ENCODE measurements at places on chromosomes 1 and 21. TPM values are rescaled to one million over a fixed set of nuclear protein-coding genes. Genes with fewer than 3 reads are reported as not detected.
A peak's percentile ranks its signal among the peaks of the same experiment; 100 is the strongest.

DNA sequence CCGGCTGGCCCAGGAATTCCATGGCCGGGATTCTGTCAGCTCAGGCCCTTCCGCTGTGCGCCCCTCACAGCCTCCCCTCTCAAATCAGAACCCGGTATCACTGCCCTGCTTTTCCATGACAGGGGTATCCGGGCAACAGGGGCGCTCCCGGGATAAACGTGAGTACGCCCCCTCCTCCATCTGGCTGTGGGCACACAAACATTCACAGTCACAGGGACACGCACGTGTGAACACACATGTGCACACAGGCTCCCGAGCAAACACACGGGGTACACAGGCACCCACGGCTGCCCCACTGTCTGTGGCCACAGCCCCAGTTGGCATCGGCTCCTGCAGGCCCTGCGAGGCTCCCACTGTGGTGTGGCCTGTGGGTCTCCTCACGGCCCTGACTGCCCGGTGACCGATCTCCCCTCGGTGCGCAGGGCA, 16.7 kb downstream of the COL6A1 start:
- peaks cover 32% of the 10 kb centered on the region for H3K27me3 ChIP-seq
- H3K4me1 ChIP-seq: no peaks in the 10 kb centered on the region
- H3K4me3 ChIP-seq: no peak overlapping the region
- H3K27ac ChIP-seq: no peak overlapping the region
- DNase-seq: no peak

- H3K4me3 ChIP-seq: no peak overlapping the region
- peaks cover 5% of the 10 kb centered on the region for H3K4me1 ChIP-seq
- no peaks in the 10 kb centered on the region for H3K36me3 ChIP-seq
- DNase-seq: no peak
- H3K27ac ChIP-seq: no peak overlapping the region
Observed at GRCh38 chr1:94614996-94615395, 73.4 kb upstream of the F3 start.

DNA sequence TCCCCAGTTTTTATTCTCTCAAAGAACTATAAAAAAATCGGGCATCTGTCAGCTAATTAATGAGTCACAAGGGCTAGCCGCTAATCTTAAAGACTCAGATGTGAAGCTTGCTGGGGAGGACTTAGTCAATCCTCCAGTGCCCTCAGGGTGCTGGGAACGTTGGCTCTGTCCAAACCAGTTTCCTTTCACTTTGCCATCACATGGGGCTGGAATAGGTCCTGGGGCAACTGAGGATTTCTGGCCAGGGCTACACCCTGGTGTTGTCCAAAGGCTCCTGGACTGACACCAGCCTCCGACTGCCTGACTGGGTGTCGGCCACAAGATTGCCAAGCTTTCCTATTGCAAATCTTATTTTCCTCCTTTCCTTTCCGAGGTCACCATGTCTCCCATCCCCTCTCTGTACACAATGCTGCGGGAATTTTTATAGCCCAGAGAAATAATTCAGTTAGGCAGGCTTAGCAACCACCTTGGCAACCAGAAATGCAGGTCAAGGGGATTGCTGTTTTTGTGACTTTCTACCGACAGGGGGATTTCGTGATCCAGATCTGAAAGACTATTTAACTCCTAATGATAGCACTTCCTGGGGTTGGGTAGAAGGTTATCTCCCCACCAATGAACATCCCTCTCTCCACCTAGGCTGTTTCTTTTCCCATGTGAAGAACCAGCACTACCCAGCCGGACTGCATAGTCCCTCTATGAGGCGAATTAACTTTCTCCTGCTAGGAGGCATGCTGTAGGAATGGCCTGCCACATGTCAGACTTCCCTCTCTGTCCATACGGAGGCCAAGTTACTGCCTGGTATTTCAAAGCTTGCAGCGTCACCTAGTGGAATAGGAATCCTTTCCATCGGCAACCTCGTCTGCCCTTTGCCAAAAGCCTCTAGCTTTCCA, 29.9 kb upstream of the CTBS start:
- H3K36me3 ChIP-seq: no peaks in the 10 kb centered on the region
- peak; percentile 40 for DNase-seq
- H3K27me3 ChIP-seq: no peaks in the 10 kb centered on the region

DNA sequence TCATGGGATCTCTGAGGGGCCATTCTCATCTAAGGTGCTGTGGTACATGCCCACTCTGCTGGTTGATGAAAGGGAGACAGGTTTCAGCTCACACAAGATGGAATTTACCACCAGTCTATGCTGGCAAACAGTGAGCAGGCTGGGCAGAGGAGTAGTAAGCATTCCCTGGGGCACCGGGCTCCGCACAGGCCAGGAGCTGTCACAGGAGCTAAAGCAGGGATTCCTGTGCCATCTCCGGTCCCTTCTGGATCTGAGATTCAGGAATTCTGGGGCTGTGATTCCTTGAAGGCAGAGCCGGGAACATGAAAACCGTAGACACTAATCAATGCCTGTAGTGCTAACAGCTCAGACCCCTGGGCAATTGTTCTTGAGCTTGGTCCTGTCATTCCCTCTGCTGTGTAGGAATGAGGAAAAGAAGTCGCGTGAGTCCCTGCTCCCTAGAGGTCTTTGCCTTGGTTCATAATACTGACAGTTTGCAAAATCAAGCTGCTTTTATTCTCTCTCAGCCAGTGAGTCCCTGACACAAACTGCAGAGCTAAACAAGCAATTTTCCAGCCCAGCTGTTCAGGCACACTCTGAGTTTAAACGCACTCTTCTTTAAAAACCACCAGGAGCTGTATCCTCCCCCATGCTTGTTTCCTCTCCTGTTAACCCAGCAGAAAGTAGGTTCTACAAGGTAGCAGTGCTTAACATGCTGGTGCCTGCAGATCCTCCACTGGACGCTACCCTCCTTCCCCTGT, 52.5 kb downstream of the MDM4 start:
- H3K27me3 ChIP-seq: no peaks in the 10 kb centered on the region
- no peak for DNase-seq
- H3K27ac ChIP-seq: no peak overlapping the region
- peaks cover 16% of the 10 kb centered on the region for H3K4me1 ChIP-seq

DNA sequence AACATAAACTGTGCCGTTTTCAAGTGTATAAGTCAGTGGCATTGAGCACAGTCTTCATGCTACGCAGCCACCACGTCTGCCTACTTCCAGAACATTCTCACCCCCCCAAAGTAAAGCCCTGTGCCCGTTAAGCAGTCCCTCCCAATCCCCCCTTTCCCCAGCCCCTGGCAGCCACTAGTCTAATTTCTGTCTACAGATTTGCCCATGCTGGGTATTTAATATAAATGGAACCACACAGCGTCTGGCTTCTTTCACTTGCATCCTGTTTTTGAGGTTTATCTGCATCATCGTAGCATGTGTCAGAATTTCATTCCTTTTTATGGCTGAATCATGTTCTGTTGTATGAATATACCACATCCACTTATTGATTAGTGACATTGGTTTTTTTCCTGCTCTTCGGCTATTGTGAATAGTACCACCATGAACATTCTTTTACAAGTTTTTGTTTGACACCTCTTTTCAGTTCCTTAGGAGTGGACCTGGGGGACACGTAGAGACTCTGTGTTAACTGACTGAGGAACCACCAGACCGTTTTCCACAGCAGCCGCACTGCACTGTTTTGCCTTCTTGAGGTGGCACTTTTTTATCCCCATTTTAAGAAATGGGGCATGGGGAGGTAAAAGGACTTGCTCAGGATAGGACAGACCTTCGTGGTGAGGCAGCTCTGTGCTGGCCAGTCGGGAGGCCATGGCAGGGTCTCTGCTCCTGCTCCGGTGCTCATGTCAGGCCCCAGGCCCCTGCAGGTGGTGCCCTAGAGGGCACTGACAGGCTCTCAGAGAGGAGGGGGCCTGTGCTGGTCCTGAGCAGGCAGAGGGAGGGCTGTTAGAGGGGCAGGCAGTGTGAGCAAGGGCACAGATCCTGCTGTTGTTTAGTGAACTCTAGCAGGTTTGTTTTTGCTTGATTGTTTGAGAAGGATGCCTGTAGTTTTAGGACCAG, 123.8 kb downstream of the PCBP3 start:
- H3K4me1 ChIP-seq: peaks cover 3% of the 10 kb centered on the region
- H3K4me3 ChIP-seq: no peak overlapping the region
- H3K27me3 ChIP-seq: peaks cover 27% of the 10 kb centered on the region
- no peak overlapping the region for H3K27ac ChIP-seq
- no peaks in the 10 kb centered on the region for H3K36me3 ChIP-seq

- no peaks in the 10 kb centered on the region for H3K36me3 ChIP-seq
- no peaks in the 10 kb centered on the region for H3K4me1 ChIP-seq
- H3K27me3 ChIP-seq: peaks cover 8% of the 10 kb centered on the region
- no peak within 1 kb of the TSS for H3K4me3 ChIP-seq
Observed at GRCh38 chr1:110150330-110151174, at the start of gene SLC6A17. TSS of gene SLC6A17 (plus strand) at chr1:110150494. CDS start at chr1:110166930, 16,436 bp downstream.

The SHE gene
- not detected for total RNA-seq

The GUK1 gene
- total RNA-seq: 228 TPM

DNA sequence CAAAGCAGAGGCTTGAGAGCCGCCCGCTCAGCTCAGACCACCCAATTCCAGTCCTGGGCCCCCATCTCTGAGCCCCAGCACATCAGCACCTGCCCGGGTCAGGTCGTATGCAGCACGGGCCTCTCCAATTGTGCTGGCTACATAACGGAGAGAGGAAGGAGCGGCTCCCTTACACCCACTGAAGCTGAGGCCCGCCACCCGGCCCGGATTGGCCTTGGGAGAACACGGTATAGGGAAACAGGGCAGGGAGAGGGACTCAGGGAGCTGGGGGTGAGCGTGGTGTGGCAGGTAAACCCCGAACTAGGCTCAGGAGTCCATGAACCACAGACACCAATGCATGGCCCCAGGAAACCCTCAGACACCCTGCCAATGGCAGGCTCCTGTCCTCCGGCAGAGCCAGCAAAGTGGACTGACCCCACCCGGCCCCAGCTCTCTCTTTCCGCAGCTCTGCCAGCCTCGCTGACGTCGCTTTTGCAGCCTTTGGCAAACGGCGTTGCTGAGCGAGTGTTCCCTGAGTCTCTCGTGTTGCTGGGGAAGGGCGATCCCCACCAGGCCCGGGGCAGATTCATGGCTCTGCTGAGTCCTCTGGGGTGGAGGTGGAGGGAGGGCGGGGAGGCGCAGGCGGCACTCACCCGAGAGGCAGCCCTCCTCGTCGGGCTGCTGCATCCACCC, 16.5 kb downstream of the MEGF6 start:
- peaks cover 79% of the 10 kb centered on the region for H3K27me3 ChIP-seq
- H3K4me1 ChIP-seq: no peaks in the 10 kb centered on the region
- H3K36me3 ChIP-seq: no peaks in the 10 kb centered on the region
- no peak for DNase-seq

- no peak overlapping the region for H3K27ac ChIP-seq
- H3K4me3 ChIP-seq: no peak overlapping the region
- no peaks in the 10 kb centered on the region for H3K27me3 ChIP-seq
- DNase-seq: no peak
- H3K36me3 ChIP-seq: no peaks in the 10 kb centered on the region
- H3K4me1 ChIP-seq: peaks cover 29% of the 10 kb centered on the region
Observed at GRCh38 chr1:27862671-27863537, 9.4 kb upstream of the THEMIS2 start.

- no peaks in the 10 kb centered on the region for H3K27me3 ChIP-seq
- no peak overlapping the region for H3K27ac ChIP-seq
- H3K4me3 ChIP-seq: no peak overlapping the region
- peak; percentile 68 for DNase-seq
- H3K36me3 ChIP-seq: no peaks in the 10 kb centered on the region
Observed at GRCh38 chr1:246497331-246497915, 9.7 kb downstream of the SMYD3 start.

The REN gene
- total RNA-seq: 1.7 TPM

DNA sequence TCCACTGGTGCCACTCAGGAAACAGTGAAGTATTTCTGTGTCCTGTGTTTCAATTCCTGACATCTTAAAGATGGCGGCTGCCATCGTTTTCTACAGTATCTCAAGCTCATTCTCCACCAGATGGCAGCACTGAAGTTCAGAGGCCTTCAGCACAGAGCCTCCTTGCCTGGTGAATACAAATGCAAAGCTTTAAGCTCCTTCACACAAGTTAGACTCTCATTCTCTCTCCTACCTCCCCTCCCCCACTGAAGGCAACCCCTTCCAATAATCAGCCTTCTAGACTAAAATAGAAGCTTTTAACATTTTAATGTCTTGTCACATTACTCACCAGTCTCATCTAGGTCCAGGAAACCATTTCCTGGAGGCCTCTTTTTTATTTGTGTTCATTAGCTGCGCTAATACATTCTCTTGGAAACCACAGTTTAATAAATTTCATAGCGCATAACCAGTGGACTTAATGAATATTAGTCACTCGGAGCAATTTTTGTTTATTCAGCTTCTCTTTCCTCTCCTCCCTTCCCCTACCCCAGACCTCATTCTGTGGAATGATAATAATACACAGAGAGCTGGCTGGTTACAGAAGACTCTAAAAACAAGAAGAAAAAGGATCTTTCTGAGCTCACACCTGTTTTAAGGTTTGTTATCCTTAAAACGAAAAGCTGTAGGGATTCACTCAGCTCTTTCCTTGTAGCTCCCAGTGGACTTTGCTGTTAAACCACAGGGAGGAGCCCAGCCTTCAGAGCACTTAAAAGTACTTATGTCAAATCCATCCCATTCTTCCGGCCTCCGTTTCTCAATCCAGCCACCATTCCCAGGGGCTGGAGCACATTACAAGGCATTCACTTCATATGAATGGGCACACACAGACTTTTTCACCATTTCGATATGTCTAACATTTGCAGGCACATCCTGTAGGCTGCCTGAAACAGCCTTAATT, 384.9 kb downstream of the HLX start:
- H3K4me3 ChIP-seq: no peak overlapping the region
- H3K36me3 ChIP-seq: no peaks in the 10 kb centered on the region
- no peak overlapping the region for H3K27ac ChIP-seq
- H3K4me1 ChIP-seq: no peaks in the 10 kb centered on the region
- peak; percentile 47 for DNase-seq

- no peaks in the 10 kb centered on the region for H3K36me3 ChIP-seq
- H3K4me1 ChIP-seq: peaks cover 22% of the 10 kb centered on the region
Observed at GRCh38 chr21:45367402-45368351, 37.3 kb upstream of the COL18A1 start.

- H3K27ac ChIP-seq: no peak overlapping the region
- no peak for DNase-seq
- no peaks in the 10 kb centered on the region for H3K4me1 ChIP-seq
Observed at GRCh38 chr1:21077085-21077484, 99.6 kb downstream of the EIF4G3 start.

- H3K27me3 ChIP-seq: no peaks in the 10 kb centered on the region
- no peak for DNase-seq
- no peaks in the 10 kb centered on the region for H3K4me1 ChIP-seq
Observed at GRCh38 chr1:56002231-56002630, 577.1 kb downstream of the PLPP3 start.

The MYBPHL gene
- 0.66 TPM for total RNA-seq

The CENPF gene
- 98.2 TPM for total RNA-seq

DNA sequence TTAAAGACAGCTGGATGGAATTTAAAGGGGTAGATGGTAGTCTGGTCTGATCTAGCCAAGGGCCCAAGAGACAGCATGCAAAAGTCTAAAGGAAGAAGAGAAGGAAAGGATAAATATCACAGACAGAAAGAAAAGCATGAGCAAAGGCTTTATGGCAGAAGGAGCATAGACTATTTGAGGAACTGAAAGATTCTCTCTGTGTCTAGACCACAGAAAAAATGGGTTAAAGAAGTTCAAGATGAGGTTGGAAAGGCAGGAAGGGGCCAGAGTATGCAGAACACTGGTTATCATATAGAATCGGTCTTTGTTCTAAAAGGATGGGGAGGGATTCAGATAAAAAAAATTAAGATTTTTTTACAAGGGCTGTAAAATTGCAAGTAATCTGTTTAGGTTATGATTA, 136.8 kb upstream of the SGIP1 start:
- H3K4me1 ChIP-seq: no peaks in the 10 kb centered on the region
- no peak overlapping the region for H3K4me3 ChIP-seq
- H3K27ac ChIP-seq: no peak overlapping the region
- no peak for DNase-seq

The NTRK1 gene
- total RNA-seq: 28.0 TPM

GRCh38 chr1:24315391-24315790, 3.8 kb upstream of the GRHL3 start:
- H3K27me3 ChIP-seq: peaks cover 37% of the 10 kb centered on the region
- no peak overlapping the region for H3K27ac ChIP-seq
- no peak for DNase-seq
- H3K4me1 ChIP-seq: peaks cover 13% of the 10 kb centered on the region
- no peak overlapping the region for H3K4me3 ChIP-seq

The SSX2IP gene
- 66.4 TPM for total RNA-seq

Measured in K562 (cell line).